Memory B cell (primary cell): ENCODE measurements at places on chromosomes 11 and 22.

- no peak for DNase-seq
Observed at GRCh38 chr11:79152511-79152910, 288.3 kb downstream of the TENM4 start.

- DNase-seq = peak; percentile 40
Observed at GRCh38 chr11:67486481-67487195, 3.8 kb downstream of the AIP start.

GRCh38 chr11:42901084-42901483 is 410.7 kb upstream of the API5 start:
- DNase-seq = no peak

- no peak for DNase-seq
Observed at GRCh38 chr11:12122083-12122482, 11.7 kb downstream of the MICAL2 start.

GRCh38 chr11:96817482-96818399 is 427.9 kb downstream of the JRKL start:
- DNase-seq = no peak

GRCh38 chr11:86438685-86439084 is 64.0 kb downstream of the CCDC81 start:
- DNase-seq = no peak

DNA sequence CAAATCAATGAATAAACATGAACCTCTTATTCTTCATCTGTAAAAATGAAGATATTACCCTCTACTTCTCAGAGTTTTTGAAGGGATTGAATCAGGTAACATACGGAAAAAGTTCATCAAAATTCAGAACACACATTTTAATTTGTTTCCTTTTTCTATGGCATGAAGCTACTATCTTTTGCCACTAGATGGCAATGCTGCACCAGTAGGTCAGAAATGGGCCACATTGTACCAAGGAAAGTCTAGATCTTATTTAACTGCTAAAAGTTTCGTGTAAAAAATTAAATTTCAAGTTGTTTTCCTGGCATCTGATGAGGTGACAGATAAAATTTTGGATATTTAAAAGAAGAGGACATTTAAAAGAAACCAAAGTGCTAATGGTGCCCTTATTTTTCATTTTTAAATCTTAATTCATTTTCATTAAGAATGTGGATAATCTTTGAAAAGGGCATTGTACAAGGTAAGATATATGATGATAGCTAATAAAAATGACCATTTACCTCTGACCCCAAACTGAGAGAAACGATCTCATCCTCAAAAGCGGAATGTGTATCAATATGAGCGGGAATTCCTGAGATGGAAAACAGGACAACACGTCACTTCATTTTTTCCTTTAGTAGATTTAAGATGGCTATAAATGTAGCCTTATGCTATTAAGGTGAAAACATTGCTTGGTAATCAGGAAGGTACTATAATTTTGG is 16.1 kb downstream of the ALKBH8 start:
- peak; percentile 36 for DNase-seq

GRCh38 chr11:47918370-47918690 is 62.0 kb upstream of the PTPRJ start:
- DNase-seq = no peak

GRCh38 chr11:130691581-130691980 is 224.7 kb downstream of the SNX19 start:
- DNase-seq = no peak

- DNase-seq = no peak
Observed at GRCh38 chr11:62338218-62338617, 970 bp downstream of the ASRGL1 start.

DNA sequence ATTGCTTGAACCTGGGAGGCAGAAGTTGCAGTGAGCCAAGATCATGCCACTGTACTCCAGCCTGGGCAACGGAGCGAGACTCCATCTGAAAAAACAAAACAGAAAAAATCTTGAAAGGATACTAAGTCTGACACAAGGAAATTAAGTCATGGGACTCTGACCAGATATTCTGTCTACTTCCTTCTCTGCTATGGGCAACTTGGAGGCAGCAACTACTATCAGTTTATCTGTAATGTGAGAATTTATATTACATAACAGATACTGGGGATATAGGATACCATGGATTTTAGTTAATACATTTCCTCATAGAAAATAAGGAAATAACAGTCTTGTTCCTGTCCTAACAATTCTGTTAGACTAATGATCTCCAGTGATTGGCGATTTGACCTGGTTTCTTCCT is 1.6 kb upstream of the SGSM3 start:
- no peak for DNase-seq

DNA sequence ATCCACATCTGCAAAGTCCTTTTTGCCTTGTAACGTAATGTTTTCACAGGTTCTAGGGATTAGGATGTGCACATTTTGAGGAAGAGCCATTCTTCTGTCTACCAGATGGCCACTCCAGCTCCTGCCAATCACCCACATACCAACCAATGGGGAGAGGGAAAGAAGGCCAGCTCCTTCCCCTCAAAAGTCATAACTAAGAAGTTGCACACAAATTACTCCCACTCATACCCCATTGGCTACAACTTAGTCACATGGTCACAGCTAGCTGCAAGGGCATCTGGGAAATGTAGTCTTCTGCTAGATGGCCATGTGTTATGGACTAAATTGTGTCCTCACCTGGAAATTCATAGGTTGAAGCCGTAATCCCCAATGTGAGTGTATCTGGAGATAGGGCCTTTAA is 15.4 kb upstream of the MYOD1 start:
- DNase-seq = no peak

GRCh38 chr11:1493650-1494244 is 7.2 kb upstream of the MOB2 start:
- DNase-seq = no peak

DNA sequence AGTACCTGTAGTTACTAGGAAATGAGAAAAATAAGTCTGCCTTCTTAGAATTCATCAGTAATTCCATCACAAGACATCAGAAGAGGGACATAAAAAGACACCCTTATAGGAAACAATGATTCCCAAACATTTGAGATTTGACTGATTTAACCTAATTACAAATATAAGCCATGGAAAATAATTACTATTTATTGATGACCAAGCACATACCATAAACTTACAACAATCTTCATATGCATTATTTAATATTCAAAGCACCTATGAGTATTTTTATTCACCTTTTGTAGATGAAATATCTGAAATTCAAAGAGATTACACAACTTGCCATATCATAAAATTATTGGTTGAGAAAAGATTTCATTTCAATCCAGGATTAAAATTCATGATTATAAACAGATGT is 14.6 kb upstream of the OR52D1 start:
- no peak for DNase-seq

GRCh38 chr11:19558189-19558986 is 154.2 kb upstream of the NAV2 start:
- no peak for DNase-seq

DNA sequence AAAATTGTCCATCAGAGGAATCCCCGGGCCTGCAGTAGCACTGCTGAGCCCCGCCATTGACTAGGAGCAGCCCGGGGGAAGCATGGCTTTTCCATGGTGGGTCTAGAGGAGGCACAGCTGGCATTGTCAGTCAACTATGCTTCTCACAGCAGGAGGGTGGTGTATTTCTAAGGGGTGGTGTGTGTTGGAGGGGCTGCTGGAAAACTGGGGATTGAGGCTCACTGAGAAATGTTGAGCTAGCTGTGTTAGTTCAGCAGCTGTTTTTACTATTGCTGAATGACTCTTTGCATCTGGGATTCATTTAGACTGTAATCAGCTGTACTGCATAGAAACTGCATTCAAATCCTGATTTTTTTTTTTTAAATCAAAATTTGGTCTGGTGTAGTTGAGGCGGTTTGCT is 5.6 kb downstream of the DDX10 start:
- no peak for DNase-seq

GRCh38 chr11:3613998-3614741 is 27.6 kb downstream of the ART5 start:
- no peak for DNase-seq

DNA sequence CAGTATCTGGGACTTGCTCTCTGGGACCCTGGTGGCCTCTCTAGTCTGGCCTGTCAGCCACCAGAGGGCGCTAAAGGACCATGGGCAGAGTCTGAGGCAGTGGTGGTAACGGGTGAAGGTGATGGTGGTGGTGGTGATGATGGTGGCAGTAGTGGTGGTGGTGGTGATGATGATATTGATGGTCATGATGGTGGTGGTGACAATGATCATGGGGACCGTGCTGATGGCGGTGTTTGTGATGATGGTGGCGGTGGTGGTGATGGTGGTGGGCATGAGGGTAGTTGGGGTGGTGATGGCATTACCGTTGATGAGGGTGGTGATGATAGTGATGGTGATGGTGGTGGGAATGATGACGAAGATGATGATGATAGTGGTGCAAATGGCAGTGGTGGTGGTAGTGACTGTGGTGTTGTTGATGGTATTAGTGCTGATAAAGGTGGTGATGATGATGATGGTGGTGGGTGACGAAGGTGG is 16.0 kb downstream of the TRPM5 start:
- DNase-seq = peak; percentile 89

- DNase-seq = no peak
Observed at GRCh38 chr11:113377681-113378412, 9.7 kb upstream of the ANKK1 start.

GRCh38 chr11:62015615-62016014 is 48.2 kb upstream of the FTH1 start:
- DNase-seq = no peak

GRCh38 chr11:56474729-56475235 is 1.6 kb upstream of the OR5M3 start:
- no peak for DNase-seq

- DNase-seq = no peak
Observed at GRCh38 chr11:109048098-109048497, 373.9 kb upstream of the C11orf87 start.

GRCh38 chr22:44954149-44954548 is 55.7 kb downstream of the PHF21B start:
- DNase-seq = no peak

DNA sequence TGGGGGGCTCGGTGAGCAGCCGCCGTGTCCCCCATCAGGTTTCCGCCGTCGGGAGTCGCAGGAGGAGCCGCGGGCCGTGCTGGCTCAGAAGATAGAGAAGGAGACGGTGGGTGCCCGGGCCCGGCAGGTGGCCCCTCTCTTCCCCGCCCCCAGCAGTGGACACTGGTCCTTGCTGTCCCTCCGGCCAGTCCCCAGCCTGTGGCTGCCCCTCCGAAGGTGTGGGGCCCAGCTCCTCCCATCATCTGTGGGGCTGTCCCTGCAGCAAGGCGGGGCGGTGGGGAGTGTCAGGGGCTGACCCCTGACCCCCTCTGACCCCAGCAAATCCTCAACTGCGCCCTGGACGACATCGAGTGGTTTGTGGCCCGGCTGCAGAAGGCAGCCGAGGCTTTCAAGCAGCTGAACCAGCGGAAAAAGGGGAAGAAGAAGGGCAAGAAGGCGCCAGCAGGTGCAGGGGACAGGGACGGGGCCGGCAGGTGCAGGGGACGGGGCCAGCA is 15.3 kb downstream of the EPS8L2 start:
- DNase-seq = peak; percentile 56

- no peak for DNase-seq
Observed at GRCh38 chr11:81725701-81726100, 1008.0 kb downstream of the FAM181B start.

GRCh38 chr11:86575927-86576326 is 96.5 kb downstream of the ME3 start:
- no peak for DNase-seq

DNA sequence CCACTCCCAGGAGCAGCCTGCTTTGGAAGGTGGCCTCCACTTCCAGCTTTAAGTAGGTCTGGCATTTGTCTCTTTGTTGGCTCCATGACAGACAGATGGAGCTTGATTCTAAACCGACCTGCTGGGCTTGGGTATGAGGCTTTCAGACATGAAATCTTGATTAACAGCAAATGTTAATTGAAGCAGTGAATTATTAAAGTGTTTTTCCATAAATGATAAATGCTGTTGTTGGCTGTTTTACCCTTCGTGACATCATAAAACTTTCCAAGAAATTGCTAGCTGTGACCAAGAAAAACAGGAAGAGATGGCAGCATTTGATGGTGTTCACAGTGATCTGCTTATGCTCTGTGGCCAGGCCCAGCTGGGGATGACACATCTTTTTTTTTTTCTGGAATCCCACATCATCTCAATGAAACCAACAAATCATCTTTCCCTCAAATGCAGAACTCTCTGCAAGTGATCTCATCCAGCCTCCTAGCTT is 66.1 kb downstream of the RBMXL2 start:
- DNase-seq = no peak

DNA sequence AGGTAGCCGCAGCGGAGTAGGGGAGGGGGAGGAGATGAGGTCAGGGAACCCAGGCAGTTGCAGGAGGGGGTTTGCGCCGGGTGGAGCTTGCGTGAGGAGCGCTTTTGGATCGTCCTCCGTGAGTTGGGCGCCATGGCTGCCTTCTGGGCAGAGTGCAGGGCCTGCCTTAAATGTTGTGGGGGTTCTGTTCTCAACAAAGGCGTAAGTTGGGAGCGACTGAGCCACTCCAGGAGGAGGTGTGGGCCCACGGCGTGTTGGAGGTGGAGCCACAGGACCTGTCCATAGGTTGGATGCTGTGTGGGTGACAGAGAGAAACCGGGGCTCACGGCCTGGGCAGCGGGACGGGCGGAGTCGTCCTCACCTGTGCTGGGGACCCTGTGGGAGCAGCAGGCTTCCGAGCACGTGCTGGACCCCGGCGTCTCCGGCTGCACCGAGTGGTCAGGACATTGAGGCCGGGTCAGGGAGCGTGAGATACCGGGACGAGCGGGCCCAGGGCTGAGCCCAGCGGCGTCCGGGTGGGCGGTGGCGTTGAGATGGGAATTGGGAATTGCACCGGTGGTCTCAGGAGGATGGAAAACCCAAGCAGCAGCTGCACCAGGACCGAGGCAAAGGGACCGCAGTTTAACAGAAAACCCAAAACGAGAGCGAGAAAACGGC is 977 bp upstream of the PGGHG start:
- DNase-seq = no peak

DNA sequence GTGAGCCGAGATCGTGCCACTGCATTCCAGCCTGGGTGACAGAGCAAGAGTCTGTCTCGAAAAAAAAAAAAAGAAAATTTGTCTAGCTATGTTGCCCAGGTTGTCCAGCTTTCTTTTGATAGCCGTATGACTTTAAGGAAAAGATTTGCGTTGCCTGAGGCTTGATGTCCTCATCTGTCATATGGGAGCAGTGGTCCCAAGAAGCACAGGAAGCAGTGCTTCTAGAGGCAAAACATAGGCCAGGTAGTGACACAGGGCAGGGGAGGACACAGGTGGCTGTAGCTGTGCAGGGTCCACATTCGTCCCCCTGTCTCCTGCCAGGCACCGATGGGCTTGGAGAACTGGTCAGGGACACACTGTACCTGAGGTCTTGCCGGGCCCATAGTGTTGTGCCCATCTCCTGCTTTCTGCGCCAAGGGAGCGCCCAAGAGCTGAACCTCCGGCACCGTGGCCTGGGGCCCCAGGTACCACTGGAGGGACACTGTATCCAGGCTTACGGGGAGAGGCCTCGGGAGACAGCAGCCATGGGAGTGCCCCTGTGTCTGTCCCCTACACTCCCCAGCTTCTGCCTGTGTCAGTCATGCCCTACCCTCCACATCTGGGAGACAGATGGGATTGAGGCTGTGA is 1.4 kb downstream of the LRRC74B start:
- no peak for DNase-seq

GRCh38 chr11:100687054-100687629 is at the start of gene ARHGAP42:
TSS of gene ARHGAP42 (plus strand) at chr11:100687288. CDS start at chr11:100687679, 391 bp downstream.
- peak; percentile 30 for DNase-seq
